ENCODE measurements at places on chromosomes 7 and 10. TPM values are rescaled to one million over a fixed set of nuclear protein-coding genes. Genes with fewer than 3 reads are reported as not detected.

- no peak for DNase-seq
Observed at GRCh38 chr10:53029449-53029848, 256.9 kb upstream of the MBL2 start.

DNA sequence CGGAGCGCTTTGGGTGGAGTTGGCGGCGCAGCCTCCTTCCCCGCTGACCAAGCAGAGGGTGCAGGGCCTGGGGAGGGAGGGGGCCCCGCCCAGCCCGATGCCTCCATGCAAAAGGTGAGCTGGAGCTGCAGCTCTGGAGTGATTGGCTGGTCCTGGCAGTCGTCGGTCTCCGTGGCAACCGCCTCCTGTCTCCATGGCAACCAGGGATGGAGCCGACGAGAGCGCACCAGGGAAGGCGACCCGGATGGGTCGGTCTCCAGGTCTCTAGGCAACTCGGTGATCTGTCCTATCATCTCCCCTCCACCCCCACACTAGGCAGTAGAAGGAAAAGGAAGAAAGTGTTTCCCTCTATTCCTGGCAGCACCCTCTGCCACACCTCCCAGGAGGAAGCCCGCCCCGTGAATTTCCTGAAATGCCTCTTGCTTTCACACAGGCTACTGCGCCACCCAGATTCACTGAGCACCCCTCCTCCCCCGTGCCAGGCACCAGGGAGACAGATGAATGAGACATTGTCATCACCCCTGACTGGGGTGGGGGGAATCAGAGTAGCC is 647 bp upstream of the NACAD start:
- DNase-seq, result peak; percentile 50

DNA sequence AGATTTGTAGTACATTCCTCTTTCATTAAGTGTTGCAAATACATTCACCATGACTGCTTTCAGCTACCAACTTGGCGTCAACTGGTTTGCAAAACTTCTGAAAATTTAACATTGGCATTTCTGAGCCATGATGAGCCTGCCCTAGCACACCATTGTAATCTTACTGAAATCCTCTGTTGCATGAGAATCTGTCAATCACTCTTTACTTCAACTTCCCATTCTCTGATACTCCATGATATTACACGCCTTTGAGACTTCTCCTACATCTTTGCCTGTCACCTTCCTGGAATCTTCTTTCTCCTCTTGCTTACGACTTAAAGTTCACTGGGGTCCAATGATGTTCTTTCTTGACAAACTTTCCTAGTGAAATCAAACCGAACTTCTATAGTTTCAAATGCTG is 32.2 kb downstream of the EBLN1 start:
- no peak for DNase-seq

- no peak for DNase-seq
Observed at GRCh38 chr10:110530131-110530831, 32.6 kb downstream of the DUSP5 start.

DNA sequence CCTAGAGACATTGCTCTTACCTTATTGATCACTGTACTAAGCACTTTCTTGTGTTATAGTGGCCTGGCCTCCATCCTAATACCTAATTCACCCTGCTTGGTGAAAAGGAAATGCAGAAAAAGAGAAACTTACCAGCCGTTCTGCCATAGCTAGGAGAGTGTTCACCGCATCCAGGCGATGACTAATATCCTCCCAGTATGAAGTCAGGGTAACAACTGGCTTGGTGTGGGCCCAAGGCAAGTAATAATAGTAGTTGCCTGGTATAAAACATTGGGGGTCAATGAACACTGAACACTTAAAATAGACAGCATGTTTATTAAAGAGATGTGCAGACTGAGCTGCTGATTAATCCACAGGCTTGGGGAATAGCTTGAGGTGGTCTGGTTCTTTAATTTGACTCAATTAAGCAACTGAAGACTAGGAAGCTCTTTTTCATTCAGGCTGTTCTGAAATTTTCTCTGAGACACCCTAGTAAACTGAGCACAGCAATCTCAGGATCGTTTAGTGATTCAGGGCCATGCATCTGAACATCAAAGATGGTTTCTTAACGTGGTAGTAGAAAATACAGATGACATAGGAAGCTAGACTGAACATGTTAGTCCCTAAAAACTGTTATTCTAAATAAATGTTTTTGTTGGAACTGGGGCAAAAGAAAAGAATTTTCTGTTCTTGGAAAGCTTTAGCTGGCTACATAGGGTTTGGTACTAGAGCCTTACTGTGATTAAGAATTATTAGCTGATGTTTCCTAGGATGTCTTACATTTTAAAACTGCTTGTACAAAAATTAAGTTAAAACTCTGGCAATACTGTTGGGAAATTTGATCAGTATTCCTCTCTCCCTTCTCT is 102.2 kb downstream of the MYOF start:
- DNase-seq, result no peak

DNA sequence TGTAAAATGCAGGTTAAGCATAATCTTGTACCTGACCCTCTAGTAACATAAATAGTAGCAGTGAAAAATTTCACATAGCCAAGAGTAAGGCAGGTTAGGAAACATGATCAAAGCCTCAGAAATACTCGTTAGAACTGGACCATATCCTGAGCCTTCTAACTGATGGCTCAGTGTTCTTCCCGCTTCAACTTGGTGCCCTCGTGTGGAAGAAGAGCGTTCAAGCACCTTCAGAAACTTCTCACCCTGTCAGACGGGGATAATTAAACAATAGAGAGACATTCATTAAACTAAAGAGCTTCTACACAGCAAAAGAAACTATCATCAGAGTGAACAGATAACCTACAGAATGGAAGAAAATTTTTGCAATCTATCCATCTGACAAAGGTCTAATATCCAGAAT is 124.5 kb downstream of the MYOF start:
- DNase-seq, result no peak

The PLEKHS1 gene
- not detected for total RNA-seq

DNA sequence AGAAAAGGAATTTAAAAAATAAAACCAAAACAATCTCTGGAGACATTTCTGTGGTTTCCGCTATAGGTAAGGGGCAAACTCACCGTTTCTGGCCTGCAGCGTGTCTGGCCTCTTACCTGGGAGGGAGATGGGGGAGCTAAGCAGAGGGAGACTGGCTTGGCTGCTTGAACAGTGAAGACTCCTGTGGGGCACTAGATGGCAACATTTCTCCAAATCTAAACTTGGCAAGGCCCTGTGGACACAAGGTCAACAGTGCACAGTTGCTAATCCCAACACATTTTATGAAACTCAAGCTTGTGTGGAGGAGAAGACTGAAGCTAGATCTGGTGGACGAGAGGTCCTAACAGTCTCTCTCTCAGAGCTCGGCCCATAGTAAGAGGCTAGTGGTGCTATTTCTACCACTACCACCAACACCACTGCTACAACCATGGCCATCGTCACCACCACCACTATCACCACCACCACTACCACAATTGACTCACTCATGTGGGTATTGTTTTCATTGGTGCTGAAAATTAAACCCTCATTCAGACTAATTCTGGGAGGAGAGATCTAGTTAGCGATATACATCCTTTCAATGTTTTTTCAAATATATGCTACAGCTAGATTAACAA is 28.4 kb upstream of the CDHR3 start:
- no peak for DNase-seq

The ADAM8 gene
- total RNA-seq, result 5.1 TPM

The LHPP gene
- 13.2 TPM for total RNA-seq

GRCh38 chr10:49549640-49550346 is 10.9 kb upstream of the ERCC6 start:
- no peak for DNase-seq

DNA sequence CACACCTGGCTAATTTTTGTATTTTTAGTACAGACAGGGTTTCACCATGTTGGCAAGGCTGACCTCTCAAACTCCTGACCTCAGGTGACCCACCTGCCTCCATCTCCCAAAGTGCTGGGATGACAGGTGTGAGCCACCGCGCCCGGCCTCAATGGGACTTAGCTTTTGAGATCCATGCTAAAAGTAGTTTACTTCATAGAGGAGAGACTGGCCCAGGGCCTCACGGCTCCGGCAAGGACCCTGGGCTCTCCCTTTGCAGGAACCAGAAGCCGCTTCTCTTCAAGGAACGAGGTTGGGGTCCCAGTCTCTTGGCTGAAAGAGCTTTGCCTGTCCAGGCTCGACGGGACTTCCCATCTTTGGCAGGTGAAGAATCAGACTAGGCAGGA is 30.1 kb upstream of the DNAAF5 start:
- DNase-seq, result no peak

The GRM8 gene
- total RNA-seq, result not detected

GRCh38 chr10:75508239-75508813 is 76.9 kb downstream of the LRMDA start:
- DNase-seq, result no peak

DNA sequence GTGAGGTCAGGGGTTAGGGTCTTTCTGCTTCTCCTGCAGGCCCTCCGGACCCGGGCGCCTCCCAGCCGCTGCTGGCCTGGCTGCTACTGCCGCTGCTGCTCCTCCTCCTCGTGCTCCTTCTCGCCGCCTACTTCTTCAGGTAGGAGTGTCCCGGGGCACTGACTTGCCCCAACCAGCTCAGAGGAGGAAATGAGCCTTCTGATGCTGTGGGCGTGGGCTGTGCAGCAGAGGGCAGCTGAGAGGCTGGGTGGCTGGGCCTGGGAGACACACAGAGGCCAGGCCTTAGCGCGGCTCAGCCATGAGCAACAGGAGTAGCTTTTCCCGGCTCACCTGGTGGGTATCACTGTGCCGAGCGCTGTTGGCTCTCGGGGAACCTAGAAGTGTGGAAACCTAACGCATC is 78.9 kb downstream of the MKI67 start:
- no peak for DNase-seq

DNA sequence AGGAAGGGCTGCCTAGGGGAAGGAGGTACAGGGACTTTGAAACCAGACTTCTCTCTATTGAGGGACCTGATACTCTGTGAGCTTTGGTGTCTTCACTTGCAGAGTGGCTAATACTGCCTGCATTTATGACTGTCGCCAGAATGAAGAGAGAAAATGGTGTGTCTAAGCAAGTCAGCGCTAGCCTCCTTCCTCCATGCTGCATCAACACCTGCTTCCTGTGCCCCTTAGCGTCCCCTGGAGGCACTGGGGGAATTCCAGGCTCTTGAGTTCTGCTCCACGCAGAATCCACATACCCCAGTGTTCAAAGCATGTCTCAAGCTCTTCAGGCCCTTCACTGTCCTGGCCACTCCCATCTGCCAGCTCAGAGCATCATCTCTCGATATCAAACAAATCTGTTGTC is 140.5 kb downstream of the PKD1L1 start:
- DNase-seq, result no peak

DNA sequence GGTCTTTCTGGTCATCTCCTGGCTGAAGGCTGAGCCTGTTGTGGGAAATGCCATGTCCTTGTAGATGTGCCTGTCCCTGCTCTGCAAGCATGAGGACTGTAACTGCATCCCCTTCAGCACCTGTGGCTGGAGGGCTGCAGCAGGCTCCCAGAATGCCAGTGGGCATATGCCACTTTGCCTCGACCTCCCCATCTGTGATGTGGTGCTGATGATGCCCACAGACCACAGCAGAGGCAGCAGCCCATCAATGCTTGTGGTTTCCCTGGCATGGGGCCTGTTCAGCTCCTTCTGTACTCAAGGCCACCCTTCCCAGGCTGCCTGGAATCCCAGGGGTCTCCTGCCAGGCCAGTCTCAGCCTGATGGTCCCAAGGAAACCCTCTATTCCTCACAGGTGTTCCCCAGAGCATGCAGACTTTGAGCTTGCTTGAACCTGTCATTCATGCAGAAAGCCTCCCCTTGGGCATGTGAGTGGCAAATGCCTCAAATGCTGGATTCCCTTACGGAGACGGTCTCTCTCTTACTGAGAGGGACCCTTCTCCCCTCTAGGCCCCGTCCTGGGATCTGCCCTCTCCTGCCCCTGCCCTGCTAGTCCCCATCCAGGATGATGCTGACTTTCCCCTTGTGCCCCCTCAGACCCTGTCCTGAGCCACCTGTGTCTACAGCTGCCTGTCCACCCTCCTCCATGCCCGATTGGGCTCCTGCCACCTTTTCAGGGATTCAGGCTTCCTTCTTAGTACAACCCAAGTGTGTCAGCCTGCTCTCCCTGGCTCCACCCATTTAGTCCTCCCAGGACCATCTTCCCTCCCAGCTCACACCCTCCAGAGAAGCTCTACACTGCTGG is 50.9 kb upstream of the ANTXRL start:
- no peak for DNase-seq

Data from omental fat pad (tissue), 4 donors.